SK-N-SH (cell line): ENCODE measurements at places on chromosomes 6 and 20.

- no peak for DNase-seq
Observed at GRCh38 chr6:87164506-87164905, 9.1 kb downstream of the ZNF292 start.

GRCh38 chr6:170098428-170099170 is 192.3 kb downstream of the DLL1 start:
- no peak for DNase-seq

DNA sequence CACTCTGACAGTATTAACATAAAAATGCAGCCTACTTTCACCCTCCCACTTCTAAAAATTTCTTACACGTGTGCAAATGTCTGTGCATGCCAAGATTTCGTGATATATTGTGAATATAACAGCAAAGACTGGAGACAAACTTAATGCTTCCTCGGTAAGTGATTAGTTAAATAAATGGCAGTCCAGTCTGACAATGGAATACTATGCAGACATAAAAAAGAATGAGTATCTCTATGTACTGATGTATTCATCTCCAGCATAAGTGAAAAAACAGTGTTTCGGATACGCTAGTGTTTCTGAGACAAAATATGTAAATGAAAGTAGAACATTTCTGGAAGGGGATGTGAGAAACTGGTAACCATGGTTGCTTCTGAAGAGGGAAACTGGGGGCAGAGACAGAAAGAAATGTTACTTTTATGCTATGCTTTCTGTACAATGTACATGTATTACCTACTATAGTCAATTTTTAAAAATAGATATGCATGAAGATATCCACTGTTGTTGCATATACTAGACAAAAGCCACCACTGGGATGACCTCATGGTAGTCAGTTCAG is 7.0 kb downstream of the SLC22A23 start:
- no peak for DNase-seq

DNA sequence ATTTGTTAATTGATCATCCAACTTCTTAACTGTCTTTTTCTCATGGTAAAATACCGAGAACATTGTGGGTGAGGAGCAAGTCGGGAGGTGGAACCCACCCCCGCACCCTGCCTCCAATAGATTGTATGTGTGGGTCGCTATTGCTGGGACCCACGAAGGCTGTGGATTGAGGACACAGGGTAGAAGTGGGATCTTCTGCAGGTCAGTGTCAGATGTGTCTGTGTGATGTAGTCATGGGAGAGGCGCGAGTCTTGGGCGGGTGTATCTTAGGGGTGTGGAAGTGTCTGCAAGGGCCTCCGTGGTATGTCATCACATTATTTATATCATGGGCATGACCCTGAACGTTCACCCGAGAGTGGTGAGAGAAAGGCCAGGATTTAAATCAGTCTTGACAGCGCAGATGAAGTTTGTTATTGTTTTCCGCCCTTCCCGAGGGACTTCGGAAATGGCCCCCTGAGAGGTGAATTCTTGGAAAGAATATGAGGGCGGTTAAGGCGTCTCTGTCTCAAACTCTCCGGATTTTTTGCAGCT is 472 bp upstream of the PAQR8 start:
- no peak for DNase-seq

DNA sequence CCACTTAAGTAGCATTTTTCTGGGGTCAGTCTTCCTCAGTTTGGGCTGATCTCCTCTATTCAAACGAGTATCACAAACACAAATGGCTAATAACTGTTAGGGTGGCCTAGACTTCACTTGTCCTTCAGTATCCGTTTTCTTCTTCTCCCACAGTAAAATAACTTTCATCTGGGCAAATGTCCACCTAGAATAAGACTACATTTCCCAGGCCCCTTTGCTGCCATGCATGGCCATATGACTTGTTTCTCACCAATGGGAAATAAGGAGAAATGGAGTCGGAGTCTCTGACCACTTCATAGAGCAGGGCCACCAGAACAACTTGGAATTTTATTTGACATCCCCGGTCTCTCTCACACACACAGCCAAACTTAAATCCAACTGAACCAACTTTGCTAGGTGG is 51.4 kb downstream of the SULF2 start:
- DNase-seq, result no peak

DNA sequence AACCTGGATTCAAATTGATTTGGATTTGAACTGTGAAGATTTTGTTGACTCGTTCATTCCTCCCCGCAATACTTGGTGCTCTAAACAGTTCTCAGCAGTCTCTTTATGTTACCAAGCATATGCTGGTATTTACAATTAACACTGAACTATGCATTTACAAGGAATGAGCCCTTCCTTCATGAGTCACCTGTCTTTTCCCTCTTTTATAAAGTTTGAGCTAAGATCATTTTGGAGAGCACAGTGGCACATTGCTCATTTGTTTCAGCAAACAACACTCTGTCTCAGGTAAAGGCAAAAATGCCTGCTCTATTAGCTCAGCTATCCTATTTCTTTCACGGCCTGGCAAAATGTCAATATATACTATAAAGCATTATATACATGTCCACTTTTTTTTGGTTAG is 285.4 kb downstream of the PHACTR1 start:
- no peak for DNase-seq

DNA sequence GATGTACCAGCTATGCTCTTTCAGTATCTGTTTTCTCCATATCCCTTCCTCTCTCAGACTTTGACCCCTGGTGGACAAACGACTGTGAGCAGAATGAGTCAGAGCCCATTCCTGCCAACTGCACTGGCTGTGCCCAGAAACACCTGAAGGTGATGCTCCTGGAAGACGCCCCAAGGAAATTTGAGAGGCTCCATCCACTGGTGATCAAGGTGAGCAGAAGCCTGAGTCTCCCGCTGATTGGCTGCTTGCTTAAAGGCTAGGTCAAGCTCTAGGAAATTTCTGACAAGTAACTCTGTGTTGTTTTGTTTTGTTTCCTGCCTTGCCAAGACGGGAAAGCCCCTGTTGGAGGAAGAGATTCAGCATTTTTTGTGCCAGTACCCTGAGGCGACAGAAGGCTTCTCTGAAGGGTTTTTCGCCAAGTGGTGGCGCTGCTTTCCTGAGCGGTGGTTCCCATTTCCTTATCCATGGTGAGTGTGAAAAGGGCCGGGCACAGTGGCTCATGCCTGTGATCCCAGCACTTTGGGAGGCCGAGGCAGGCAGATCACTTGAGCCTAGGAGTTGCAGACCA is 28.6 kb downstream of the C6orf89 start:
- no peak for DNase-seq

- no peak for DNase-seq
Observed at GRCh38 chr6:747921-748320, 55.0 kb upstream of the EXOC2 start.

DNA sequence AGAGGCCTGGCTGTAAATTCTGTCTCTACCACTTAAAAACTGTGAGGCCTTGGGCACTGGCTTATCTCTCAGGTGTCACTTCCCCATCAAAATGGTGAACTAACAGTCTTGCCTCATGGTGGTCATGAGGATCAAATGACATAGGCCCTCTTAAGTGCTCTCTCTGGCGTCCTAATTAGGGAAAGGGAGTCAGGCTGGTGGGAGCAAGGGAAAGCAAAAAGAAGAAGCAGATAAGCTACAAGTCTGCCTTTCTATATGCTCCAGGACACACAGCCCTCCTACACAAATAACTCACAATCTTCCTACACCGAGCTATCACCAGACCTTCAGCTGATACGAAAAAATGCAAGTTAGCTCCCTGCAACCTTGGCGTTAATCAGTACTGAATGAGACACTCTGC is 19.5 kb upstream of the SLC22A16 start:
- no peak for DNase-seq

DNA sequence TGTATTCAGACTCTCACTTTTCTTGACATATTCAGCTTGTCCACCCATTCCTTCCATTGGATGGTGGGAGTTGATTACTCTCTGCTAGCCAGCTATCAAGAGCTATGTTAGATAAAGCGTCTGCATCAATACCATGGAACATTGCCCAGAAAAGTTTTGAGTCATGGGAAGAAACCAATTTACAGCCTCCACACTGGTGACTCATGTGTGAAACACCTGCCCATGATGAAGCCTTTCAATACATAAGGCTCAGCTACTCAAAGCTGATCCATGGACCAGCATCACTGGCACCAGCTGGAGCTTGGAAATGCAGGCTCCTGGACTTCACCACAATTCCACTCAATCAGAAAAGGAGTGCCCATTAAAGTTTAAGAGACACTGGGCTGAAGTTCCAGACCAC is 16.1 kb downstream of the PLA2G7 start:
- DNase-seq, result no peak

DNA sequence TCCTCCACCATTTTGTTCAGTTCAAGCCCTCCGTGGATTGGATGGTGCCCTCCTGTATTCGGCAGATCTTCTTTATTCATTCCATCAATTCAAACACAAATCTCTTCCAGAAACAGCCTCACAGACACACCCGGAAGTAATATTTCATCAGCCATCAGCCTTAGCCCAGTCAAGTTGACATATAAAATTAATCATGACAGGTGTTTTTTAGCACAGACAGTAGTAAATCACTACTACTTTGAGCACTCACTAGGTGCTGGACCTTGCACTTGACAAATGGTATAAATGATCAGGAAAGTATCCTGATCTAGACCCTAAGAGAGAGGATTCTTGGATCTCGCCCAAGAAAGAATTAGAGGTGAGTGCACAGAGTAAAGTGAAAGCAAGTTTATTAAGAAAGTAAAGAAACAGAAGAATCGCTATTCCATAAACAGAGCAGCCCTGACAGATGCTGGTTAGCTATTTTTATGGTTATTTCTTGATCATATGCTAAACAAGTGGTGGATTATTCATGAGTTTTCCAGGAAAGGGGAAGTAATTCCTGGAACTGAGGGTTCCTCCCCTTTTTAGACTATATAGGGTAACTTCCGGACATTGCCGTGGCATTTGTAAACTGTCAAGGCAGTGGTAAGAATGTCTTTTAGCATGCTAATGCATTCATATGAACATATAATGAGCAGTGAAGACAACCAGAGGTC is 194.6 kb upstream of the LAMP5 start:
- DNase-seq, result no peak

- DNase-seq, result no peak
Observed at GRCh38 chr6:69894578-69895347, 28.4 kb downstream of the COL19A1 start.

DNA sequence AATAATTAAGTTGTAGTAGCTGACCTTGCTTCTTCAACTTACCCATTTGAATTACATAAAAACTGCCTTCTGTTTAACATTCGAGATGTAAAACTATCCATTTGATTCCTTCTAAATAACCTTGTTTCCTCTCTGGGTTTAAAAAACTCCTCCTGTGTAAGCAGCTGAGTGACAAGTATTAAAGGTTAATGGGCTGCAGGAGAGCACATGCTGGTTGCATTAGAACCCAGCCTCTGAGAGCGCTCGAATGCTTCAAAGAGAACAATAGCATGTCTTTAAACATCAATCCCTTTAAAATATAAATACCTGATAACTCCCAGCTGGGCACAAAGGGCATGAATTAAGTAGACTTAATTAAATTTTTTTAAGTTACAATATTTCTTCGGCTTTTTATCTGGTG is 215.8 kb downstream of the EYA4 start:
- no peak for DNase-seq
